ENCODE measurements at places on chromosomes 13 and 19. TPM values are rescaled to one million over a fixed set of nuclear protein-coding genes. Genes with fewer than 3 reads are reported as not detected.
A peak's percentile ranks its signal among the peaks of the same experiment; 100 is the strongest.

DNA sequence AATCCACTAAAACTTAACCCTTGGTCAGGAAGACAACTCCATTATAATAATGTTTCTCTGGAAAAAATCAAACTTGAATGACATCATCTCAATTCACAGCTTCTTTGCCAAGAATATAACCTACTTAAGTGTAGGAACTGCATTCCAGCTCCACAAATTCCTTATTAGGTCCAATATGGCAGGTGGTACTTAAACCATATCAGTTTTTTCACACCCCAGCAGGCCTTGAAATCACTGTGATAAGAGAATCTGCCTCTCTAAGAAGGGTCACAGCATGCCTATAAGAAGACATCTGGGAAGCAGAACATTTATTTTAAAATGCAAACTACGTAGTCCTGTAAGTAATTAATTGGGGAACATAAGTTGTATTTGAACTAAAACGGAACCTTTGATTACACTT is 687.8 kb downstream of the DIAPH3 start:
- H3K36me3 ChIP-seq = no peaks in the 10 kb centered on the region
- H3K27me3 ChIP-seq = no peaks in the 10 kb centered on the region
- no peak overlapping the region for H3K4me3 ChIP-seq
- H3K4me1 ChIP-seq = no peaks in the 10 kb centered on the region

- H3K27ac ChIP-seq = no peak overlapping the region
- no peak for DNase-seq
- H3K4me1 ChIP-seq = peaks cover 13% of the 10 kb centered on the region
These were observed 858 bp upstream of the KCNRG start for GRCh38 chr13:50014386-50014785.

GRCh38 chr19:6252066-6252465 is 27.7 kb downstream of the MLLT1 start:
- H3K36me3 ChIP-seq = no peaks in the 10 kb centered on the region
- H3K4me1 ChIP-seq = peaks cover 8% of the 10 kb centered on the region
- H3K4me3 ChIP-seq = no peak overlapping the region

GRCh38 chr19:3392480-3392879 is 26.1 kb downstream of the NFIC start:
- no peaks in the 10 kb centered on the region for H3K27me3 ChIP-seq
- DNase-seq = no peak
- H3K4me1 ChIP-seq = peaks cover 35% of the 10 kb centered on the region
- H3K27ac ChIP-seq = no peak overlapping the region

Gene ZNF846
- 10.2 TPM for total RNA-seq

- no peaks in the 10 kb centered on the region for H3K36me3 ChIP-seq
- no peaks in the 10 kb centered on the region for H3K4me1 ChIP-seq
- no peak overlapping the region for H3K4me3 ChIP-seq
These were observed 264.5 kb downstream of the MAB21L1 start for GRCh38 chr13:35211949-35212348.

DNA sequence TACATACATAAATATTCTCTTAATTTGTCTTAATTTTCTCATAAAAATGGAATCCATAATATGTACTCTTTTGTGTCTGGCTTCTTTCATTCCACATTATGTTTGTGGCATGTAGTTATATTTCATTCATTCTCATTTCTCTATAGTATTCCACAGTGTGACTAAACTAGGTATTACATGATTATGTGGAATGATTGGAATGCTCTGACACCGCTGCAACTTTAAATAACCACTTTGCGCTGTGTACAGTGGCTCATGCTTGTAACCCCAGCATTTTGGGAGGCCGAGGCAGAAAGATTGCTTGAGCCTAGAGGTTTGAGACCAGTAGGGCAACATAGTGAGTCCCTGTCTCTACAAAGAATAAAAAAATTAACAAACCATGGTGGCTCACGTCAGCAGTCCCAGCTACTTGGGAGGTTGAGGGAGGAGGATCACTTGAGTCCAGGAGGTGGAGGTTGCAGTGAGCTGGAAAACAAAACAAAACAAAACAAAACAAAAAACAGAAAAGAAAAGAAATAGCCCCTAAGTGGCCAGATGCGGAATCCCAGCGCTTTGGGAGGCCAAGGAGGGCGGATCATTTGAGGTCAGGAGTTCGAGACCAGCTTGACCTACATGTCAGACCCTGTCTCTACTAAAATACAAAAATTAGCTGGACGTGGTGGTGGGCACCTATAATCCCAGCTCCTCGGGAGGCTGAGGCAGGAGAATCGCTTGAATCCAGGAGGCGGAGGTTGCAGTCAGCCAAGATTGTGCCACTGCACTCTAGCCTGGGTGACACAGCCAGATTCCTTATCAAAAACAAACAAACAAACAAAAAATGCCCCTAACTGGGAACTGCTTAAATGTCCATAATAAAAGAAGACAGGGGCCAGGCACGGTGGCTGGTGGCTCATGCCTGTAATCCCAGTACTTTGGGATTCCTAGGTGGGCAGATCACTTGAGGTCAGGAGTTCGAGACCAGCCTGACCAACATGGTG is 8.0 kb upstream of the SAE1 start:
- no peak for DNase-seq
- no peaks in the 10 kb centered on the region for H3K4me1 ChIP-seq
- H3K27ac ChIP-seq = no peak overlapping the region
- H3K4me3 ChIP-seq = no peak overlapping the region
- H3K36me3 ChIP-seq = no peaks in the 10 kb centered on the region
- no peaks in the 10 kb centered on the region for H3K27me3 ChIP-seq

DNA sequence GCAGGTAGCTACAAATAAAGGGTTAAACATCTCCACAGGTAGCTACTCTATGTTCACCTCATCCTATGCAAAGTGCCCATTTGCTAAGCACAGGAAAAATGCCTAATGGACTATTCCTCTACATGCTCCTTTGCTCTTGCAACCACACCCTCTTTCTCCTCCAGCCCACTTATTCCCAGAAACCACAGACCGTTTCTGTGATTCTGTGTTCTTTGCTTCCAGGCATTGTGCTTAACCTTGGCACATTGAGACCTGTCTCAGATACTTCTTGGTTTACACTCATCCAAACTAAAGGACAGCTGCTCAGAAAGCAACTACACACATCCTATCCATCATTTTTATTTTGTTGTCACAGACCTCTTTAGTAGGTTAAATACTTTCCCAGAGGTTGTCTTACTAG is 785.0 kb upstream of the MIR17HG start:
- no peaks in the 10 kb centered on the region for H3K36me3 ChIP-seq
- H3K27ac ChIP-seq = no peak overlapping the region
- no peak for DNase-seq
- H3K27me3 ChIP-seq = no peaks in the 10 kb centered on the region
- H3K4me1 ChIP-seq = no peaks in the 10 kb centered on the region

DNA sequence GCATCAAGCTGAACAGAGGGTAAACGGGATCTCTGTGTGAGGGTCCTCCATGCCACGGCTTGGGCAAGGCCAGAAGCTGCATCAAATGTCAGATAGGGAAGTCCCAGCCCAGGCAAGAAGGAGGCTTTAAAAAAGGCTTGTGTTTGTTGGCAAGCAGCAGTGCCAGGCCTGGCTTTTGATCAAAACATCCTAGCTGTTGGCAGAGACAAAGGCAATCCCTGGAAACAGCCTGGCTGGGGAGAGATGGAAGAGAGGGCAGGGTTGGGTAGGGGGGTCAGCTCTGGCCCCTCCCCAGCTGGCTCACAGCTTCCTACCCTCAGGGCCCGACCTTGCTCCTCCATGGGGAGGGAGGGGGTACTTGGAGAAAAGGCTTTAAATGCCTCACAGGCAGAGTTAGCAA is 61.8 kb upstream of the KCTD15 start:
- no peaks in the 10 kb centered on the region for H3K36me3 ChIP-seq
- no peaks in the 10 kb centered on the region for H3K27me3 ChIP-seq
- DNase-seq = peak; percentile 39
- no peak overlapping the region for H3K27ac ChIP-seq
